ENCODE measurements at places on chromosomes 5 and 9.
A peak's percentile ranks its signal among the peaks of the same experiment; 100 is the strongest.

DNA sequence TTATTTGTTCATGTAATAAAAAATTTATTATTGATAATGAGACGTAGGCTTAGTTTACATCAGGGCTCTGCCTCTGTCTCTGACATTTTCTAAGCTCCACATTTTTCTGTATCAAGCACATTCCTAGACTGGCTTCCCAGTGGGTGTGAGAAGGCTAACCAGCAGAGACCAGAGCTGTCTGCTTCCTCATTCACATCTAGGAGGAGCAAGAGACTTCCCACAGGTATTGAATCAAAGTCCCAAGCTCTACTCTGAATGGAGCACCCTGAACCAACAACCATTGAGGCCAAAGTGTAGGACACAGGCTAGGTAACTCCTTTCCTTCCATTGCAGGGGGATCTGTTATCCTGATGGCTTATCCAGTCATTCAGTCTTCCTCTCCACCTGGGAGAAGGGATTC, 72.4 kb downstream of the PARP8 start:
- no peak for DNase-seq

DNA sequence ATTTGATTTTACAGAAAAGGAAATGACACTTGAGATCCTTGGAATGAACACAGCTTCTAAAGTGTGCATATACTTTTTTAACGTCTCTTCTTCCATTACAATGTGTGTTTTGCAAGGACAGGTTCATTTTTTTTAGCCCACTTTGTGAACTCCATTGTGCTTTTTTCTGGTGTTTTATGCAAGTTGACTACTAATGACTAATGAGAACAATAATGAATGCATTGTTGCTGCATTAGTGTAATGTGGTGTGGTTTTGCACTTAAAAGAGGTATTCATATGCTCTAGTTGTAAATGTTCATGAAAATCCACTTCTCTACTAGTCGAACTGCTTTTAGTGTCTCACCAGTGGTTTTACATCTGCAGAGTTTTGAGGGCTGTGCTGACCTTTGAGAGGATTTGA, 93.6 kb downstream of the UHRF2 start:
- DNase-seq = no peak

GRCh38 chr9:86708918-86709835, 238.1 kb downstream of the GAS1 start:
- DNase-seq = no peak

- no peak for DNase-seq
These were observed 542.3 kb downstream of the PDE4D start for GRCh38 chr5:59351076-59351794.

DNA sequence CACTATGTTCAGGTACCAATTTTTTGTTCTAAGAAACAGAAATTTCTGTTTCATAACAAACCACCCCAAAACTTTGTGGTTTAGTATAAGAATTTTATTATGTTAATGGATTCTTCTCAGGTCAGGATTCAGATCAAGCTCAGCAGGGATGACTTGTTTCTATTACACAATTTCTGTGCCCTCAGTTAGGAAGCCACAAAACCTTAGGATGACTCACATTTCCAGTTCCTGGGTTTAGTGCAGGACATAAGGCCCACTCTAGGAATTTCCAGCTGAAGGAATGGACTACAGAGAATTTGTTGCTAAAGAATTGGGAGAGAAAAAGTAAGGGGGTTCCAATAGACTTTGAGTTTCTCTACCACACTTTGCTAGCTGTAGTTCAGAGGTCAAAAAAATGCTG, 629.3 kb downstream of the ANXA1 start:
- no peak for DNase-seq

DNA sequence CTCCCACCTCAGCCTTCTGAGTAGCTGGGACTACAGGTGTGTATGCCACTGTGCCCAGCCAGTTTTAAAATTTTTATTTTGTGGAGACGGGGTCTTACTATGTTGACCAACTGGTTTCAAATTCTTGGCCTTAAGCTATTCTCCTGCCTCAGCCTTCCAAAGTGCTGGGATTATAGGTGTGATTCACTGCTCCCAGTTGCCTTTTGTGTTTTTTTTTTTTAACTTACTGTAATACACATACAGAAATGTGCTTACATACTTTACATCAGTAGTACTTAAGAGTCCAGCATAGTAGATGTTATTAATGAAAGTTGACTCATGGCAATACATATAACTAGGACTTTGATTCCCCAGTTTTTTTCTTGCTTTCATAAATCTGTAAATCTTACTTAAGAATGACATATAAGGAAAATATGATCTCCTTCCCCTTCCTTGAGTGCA, 4.7 kb downstream of the MAN2A1 start:
- DNase-seq = no peak

GRCh38 chr9:118423021-118423420, 718.8 kb downstream of the TLR4 start:
- no peak for DNase-seq

DNA sequence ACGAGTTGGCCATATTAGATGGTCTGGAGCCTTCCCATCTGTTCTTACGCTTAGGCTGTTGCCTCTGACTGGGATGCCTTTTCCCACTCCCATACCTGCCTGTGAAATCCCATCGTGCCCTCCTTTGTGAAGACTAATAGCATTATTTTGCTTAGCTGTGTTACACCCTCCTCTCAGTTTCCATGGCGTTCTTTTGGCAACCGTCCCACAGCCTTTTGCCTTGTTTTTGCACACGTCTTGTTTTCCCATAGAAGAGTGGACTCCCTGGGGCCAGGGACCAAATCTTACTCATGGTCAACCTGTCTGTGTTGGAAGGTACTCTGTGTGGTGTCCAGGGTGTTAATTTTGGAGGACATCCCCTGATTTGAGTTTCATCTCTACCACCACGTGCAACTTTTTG, 242.1 kb downstream of the HSPA4 start:
- no peak for DNase-seq

DNA sequence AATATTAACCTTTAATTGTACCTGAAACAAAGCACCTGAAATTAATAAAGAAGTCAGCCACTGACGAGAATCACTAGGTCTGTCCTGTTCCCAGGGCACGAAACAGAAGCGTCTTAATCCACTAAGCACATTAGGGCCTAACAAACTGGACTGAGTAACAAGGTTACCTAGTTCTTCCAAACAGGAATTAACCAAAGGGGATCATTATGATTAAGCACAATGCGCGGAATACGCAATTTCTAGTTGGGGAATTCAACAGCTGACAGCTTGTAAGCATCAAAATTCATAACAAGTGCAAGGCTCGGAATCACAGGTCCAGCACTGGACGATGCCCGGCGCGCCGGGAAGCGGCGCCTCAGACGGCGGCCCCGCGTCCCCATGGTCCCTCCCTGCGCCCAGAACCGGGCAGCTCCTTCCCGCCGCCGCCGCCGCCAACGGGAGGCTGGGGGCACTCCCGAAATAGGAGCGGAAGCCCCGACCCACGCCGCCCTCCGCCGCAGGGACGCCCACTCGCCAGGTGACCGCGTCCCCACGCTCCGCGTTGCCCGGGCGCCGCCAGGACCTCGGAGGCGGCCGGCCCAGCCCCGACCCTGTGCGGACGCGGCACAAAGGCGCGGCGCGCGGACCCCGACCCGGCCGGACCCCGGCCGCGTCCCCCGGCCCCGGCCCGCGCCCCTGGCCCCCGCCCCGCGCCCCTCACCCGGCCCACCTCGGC, 898 bp downstream of the CAMSAP1 start:
- peak; percentile 25 for DNase-seq

- no peak for DNase-seq
These were observed 80.2 kb downstream of the OSTF1 start for GRCh38 chr9:75168270-75169178.

- DNase-seq = no peak
These were observed 2.1 kb downstream of the ZNF608 start for GRCh38 chr5:124744170-124744971.

DNA sequence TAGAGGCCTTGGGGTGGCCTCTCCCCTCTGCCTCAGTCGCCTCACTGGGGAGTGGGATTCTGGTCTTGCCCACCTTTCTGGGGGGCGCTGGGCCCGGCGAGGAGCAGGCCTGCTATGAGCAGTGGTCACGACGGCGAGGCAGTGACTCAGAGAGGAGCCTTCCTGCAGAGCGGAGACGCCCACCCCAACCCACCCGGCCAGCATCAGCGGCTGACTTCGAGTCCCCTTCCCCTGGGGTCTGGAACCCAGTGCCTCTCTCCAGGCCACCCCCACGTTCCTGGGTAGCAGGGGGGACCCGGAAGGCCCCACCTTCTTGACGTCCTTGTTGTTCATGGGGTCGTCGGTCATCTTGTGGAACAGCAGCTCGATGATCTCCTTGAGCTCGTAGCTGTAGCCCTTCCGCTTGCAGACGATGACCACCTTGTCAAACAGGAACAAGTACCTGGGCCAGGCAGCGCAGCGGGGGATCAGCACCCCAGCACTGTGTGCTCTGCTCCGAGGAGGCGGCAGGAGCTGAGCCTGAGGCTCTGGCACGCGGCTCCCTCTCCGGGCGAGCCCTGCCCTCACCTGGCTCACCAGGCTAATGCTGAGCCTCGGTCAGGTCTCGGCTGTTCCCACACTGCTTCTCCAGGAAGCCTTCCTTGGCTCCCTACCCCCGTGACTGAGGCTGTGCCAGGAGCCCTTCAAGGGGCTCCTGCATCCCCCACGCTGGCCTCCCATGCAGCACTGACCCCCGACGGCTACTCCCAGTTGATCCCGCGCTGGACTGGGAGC, 50.1 kb upstream of the SARDH start:
- no peak for DNase-seq

- no peak for DNase-seq
These were observed 218.6 kb upstream of the DMRTA1 start for GRCh38 chr9:22227986-22228385.

GRCh38 chr9:136545965-136546696, at the start of gene NOTCH1:
Gene NOTCH1, minus strand, starts transcription at chr9:136546048. Its CDS starts 262 bp downstream, at chr9:136545786.
- DNase-seq = peak; percentile 21

DNA sequence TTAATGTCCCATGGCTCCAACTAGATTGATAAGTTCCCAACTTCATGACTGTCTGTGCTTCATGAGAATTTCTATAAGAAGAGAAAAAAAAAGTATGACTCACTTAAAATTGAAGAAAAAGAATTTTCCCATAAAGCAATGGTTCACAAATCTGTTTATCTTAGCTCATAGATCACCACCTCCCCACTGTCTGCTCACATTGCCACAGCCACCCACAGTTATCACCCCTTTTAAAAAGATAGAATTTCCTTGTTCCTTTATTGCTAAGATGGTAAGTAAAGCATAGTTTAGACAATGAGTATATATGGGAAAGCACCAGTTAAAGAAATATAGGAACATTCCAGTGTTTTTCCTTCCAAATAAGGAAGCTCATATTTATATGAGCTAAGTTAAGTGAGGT, 67.1 kb downstream of the ALDH7A1 start:
- DNase-seq = no peak

GRCh38 chr5:139065306-139065705, 132.9 kb downstream of the SIL1 start:
- DNase-seq = no peak

GRCh38 chr5:36701085-36701698, 94.8 kb downstream of the SLC1A3 start:
- DNase-seq = no peak

GRCh38 chr5:2353871-2354440, 397.5 kb downstream of the IRX2 start:
- no peak for DNase-seq

DNA sequence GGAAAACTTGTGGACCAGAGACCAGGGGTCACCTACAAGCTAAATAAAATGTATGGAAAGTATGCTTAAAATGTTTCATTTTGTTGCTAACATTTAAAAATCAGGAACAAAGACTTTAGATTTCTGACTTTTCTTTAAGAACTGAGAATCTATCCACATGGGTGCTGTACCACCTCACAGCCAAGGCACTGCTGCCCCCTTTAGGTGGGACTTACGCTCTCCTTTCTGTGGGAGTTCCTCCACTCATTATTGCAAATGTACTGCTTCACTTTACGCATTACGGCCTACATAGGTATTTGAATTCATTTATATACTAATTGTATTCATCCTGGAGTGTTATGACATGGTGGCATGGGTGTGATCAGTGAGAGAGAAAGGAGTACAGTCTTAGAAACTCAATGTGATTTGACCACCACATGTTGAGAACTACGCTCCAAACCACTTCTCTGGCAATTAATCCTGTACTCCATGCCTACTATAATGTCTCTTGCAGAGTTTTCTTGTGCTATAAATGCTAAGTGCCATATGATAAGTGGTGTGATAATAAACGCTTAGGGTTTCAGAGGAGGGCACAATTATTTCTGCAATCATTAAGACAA, 24.7 kb upstream of the CETN3 start:
- DNase-seq = peak; percentile 51

DNA sequence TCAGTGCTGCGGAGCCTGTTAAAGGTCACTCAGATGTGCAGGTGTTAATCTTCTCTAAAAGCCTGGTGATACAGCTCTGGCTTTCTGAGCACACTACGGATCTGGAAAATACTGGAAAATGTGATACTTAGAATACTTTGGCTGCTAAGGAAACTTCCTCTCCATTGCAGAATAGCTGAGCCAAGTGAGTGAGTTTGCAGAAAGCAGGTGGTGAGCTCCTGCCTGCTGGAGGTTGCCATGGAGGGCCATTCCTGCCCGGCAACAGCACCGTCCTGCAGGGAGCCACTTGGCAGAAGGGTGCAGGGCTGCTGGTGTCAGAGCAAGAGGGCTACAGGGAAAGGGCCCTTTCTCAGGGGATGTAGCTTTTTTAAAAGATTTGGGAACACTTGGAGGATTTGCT, 40.7 kb downstream of the SECISBP2 start:
- DNase-seq = no peak

GRCh38 chr5:100026606-100027005, 508.6 kb upstream of the FAM174A start:
- DNase-seq = no peak

DNA sequence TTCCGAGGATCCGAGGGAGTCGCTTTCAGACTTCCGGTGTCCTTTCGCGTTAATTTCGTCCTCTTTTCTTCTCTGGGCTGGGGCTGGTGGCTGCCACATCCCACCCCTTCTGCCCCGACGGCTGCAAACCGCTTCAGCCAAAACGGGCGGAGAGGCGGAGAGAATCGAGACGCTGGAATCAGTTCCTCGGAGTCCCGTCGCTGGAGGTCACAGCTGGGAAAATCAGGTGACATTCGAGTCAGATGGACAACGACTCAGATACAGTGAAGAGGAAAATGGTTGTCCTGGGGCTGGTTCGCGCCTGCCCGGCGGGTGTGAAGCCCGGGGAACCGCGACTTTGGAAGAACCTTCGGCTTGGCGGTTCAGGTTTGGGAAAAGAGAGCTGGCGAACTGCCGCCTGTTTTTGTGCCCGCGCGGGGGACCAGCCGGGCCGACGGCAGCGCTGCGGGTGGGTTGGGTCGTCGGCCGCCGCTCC, 8.9 kb upstream of the NKX2-5 start:
- no peak for DNase-seq

- no peak for DNase-seq
These were observed 142.9 kb downstream of the NFIB start for GRCh38 chr9:14170973-14171596.

GRCh38 chr9:98854266-98854665, 46.8 kb downstream of the GALNT12 start:
- no peak for DNase-seq
